ENCODE measurements at places on chromosomes 12 and 14.

DNA sequence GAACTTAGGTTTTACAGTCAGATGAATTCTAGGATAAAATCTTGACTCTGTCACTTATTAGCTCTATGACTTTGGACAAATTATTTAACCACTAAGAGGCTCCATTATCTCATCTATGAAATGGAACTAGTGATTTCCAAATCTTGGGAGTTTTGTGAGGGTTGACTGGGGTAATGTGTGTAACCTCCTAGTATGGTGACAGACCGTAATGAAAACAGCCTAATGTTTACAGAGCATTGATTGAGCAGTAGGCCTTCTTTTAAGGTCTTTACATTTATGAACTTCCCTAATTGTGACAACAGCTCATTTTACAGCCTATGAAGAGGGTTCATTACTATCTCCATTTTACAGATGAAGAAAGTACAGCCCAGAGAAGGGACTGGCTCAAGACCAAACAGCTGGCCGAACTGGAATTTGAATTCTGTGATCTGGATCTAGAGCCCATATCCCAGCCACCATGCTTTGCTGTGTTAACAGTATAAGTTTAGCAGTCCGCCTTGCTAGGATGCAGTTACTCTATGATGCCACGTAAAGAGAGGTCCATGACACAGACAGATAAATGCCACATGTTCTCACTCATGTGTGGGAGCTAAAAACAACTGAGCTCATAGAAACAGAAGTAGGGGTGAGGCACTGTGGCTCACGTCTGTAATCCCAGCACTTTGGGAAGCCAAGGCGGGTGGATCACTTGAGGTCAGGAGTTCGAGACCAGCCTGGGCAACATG lies 9.1 kb upstream of the FBXL14 start:
- DNase-seq = no peak

DNA sequence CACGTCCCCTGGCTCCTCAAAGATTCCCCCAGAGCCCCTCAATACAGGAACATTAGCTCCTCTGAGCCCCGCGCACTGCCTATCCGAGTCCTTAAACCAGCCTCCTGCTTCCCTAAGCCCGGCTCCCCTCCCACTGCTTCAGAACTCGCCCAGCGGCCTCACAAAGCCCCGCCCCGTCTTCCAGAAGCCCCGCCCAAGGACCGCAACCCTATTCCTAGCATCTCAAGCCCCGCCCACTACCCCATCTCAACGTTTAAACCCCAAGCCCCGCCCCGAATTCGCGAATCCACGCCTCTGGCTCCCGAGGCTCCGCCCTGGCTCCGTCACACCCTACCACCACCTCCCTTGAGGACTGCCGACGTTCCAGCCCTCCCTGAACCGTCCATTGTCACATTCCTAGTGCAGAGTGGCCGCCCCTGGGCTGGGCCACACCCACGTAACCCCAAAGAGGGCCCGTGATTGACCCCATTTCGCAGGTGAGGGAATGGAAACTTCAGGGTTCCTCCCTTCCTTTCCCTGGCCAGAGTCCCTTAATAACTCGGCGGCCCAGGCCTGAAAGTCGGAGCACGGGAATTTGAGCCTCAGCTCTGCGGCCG lies 646 bp upstream of the CORO1C start:
- DNase-seq = peak; percentile 90

DNA sequence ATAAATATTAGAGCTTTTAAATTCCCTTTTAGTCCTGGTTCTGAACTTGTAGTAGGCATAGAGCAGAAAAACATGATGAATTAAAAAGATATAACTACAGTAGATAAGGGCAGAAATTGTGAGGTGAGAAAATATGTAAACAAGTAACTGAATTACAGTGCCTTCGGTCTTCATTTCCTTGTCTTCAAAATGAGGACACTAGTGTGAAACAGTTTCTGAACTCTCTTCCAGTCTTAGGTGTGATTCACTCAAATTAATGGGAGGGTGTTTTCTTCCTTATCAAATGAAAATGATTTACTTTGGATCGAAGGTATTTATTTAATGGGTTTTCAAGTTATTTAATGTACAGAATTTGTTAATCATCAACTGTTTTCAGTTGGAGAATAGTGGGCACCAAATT lies 1.5 kb downstream of the FGD4 start:
- no peak for DNase-seq

- no peak for DNase-seq
Measured at GRCh38 chr14:101490771-101491170, 70.5 kb upstream of the DIO3 start.

DNA sequence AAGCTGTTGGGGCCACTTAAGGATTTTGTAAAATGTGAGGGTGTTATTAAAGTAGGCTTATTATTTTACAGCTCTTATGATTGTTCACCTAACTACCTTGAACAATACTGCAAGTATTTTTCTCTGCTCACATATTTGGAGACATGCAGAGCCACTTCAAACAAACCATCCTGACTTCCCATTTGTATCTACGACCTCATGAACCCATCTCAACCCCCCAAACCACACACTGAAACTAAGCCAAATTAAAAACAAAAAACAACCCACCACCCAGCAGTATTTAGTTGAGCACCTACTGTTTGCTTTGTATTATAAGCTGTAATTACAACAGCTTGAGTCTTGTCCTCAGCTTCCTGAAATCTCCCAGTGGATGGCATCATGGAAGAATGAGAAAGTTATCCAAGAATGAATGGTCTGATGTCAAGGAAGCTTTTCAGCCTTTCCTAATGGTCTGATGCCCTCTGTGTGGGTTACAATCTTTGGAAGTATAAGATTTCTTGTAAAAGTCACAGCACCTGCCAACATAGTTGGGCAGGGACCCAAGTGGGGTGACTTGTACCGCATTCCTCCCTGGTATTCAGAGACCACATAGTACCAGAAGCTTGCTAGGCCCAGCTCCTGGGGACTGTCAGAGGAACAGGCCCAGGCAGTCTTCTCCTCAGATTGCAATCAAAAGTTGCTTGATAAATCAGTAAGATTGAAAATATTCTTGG lies 416.6 kb downstream of the ZFP36L1 start:
- DNase-seq = no peak

DNA sequence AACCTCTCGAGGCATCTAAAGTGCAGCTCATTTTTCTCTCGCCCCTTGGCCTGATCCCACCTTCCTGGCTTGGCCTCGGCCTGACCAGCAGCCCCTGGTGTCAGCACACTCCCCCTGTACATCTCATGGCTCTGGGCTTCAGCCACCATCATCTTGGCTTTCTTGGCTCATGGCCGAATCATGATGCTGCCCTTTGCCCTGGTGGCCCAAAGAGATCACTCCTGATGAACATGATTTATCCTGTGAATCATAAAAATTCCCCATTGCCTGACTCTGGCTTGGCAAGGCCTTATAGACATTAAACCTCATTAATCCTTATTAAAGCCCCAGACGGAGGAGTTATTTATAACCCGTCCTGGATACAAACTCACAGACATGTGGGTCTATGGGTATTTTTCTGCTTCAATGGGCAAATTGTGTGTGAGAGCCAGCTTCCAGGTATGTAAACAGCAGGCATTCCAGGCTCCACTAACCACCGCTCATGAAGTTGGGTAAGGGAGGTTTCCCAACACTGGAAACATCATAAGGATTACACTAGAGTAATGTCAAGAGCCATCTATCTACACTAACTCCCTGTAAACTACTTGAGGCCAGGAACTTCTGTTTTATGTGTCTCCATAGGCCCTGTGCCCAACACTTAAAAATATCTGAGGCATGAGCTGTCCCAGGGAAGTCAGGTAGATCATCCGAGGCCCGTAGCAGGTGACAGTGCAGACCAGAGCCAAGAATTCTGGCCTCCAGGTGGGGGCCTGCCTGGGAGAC lies 171.2 kb downstream of the TTC8 start:
- no peak for DNase-seq

- DNase-seq = no peak
Measured at GRCh38 chr12:23211384-23212320, 586.7 kb downstream of the ETNK1 start.

- no peak for DNase-seq
Measured at GRCh38 chr12:123868791-123869190, 103.8 kb downstream of the CCDC92 start.

- no peak for DNase-seq
Measured at GRCh38 chr12:108257004-108257403, 82.1 kb downstream of the CMKLR1 start.

DNA sequence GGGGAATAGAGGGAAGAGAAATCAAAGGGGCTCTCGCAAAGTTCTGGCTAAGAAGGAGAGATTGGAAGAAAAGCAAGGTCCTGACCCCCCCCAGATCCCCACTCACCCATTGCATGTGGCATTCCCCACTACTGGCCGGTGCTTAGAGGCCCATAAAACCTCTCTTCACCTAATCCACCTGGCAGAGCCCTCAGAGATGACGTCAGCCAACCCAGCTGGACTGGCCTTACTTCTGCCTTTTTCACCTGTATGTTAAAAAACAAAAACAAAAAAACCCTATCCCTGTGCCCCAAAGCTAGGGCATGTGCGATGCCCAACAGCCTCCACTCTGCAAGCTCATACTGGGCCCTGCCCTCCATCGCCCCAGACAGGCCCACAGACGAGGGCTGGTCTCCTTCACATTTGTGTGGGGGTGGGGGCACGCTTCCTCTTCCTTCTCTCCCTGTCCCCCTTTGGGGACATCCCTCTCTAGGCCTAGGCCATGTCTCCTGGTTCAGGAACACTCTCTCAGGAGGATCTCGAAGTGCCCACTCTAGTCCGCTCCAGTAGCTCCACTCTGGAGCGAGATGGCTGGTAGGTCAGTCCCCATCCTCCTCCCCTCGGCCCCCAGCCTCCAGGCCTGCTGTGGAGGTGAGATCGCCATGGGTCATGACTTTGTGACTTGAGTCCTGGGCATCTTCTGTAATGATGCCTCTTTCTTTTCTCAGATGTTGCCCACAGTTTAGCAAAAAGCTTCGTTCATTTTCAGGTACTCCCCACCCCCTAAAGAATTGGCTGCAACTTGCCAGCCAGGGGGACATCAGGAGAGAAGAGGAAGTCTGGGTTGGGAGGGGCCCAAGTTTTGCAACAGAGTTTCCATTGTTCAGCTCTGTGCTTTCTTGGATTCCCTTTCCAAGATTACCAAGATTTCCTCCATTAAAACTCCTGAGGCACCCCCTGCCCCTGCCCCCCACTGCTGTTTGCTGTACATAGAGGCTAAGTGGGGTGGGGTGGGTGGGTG lies 37.0 kb downstream of the FIGNL2 start:
- no peak for DNase-seq

- DNase-seq = no peak
Measured at GRCh38 chr12:6038160-6038559, 86.3 kb downstream of the VWF start.

DNA sequence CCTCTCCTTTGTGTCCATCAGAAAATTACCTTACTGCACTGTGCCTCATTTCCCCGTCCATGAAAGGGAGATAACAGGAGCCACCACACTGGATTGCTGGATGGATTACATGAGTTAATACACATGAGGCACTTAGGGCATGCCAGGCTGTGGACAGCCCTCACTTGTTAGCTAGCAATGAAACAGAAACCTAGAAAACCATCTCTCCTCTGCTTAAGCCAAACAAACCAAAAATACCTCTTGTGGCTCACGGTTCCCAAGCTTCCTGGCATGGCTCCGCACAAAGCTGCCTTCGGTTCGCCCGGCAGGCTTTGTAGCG lies 660 bp upstream of the HCFC2 start:
- no peak for DNase-seq

DNA sequence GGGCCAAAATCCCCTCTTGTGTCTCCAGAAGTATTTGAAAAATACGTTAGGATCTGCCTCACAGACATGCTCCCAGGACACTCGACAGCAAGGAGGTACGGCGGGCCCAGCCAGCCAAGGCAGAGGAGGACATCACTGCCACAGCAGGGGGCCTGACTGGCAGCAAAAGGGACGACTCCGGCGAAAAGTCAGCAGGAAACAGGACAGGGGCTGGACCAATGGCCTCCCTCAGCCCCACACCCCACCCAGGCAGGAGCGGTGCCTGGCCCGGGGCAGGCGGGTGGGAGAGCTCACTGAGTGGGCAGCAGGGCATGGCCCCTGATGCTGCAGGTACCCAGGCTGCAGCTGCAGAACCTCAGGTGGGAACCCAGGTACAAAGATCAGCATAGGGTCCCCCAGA lies 17.8 kb downstream of the BRF1 start:
- no peak for DNase-seq

GRCh38 chr14:65864984-65865383 lies 452.5 kb downstream of the FUT8 start:
- DNase-seq = no peak

- DNase-seq = no peak
Measured at GRCh38 chr14:26738571-26738970, 140.7 kb upstream of the NOVA1 start.

GRCh38 chr12:91355150-91356006 lies 172.8 kb upstream of the DCN start:
- DNase-seq = no peak

DNA sequence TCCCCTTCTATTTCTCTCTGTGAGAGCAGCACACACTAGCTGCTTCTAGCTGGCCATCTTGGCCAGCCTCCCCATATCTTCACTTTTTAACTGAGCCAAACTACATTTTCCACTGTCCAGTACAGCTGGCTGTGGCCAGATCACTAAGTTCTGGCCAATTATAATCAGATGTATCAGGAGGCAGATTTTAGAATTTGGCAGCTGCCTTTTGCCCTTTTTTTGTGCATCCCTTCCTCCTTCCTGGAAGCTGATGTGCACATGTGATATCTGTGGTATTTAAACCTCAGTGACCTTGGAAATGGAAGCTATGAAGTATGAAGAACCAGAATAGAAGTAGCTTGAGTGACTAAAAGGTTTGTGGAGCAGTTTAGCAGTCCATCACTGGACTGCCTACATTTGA lies 49.8 kb upstream of the ANO6 start:
- no peak for DNase-seq
